ENCODE measurements at places on chromosomes 2 and 18.

DNA sequence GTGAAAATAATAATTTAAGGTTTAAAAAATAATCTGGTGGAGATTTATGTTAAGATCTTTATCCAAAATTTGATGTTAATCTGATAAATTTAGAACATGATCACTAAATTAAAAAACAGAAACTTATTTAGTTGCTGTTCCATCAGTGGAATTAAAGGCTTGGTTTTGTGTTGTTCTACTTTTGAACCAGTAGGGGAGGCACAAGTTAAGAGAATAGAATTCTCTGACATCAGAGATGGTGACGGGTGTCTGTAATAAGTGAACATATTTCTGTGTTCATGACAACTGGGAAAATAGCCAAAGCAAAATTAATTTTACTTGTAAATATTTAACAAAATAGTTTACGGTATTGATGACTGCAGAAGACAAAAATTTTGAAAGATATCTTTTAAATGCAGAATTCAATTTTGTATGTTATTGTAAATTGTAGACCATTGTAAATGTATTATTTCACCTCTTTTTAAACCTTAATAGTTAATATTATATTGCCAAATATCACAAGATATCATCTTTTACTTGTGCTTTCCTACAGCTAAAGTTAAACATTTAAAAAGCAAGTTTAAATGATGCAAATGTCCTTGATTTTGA is 106.0 kb downstream of the UBR3 start:
- peak; percentile 66 for DNase-seq

DNA sequence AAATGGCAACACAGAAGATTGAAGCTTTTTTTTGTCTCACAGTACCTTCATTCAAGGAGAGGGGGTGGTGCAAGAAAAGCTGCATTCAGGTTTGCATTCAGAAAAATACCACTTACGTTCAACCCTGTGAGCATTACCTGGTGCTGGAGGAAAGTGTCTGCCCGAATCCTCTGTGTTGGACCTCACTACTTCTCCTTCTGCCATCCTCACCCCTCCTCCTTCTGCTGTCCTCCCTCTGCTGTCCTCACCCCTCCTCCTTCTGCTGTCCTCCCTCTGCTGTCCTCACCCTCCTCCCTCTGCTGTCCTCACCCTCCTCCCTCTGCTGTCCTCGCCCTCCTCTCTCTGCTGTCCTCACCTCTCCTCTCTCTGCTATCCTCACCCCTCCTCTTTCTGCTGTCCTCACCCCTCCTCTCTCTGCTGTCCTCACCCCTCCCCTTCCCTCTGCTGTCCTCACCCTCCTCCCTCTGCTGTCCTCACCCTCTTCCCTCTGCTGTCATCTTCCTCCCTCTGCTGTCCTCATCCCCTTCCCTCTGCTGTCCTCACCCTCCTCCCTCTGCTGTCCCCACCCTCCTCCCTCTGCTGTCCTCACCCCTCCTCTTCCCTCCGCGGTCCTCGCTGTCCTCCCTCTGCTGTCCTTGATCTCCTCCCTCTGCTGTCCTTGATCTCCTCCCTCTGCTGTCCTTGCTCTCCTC is 11.3 kb downstream of the GAD1 start:
- DNase-seq: no peak

DNA sequence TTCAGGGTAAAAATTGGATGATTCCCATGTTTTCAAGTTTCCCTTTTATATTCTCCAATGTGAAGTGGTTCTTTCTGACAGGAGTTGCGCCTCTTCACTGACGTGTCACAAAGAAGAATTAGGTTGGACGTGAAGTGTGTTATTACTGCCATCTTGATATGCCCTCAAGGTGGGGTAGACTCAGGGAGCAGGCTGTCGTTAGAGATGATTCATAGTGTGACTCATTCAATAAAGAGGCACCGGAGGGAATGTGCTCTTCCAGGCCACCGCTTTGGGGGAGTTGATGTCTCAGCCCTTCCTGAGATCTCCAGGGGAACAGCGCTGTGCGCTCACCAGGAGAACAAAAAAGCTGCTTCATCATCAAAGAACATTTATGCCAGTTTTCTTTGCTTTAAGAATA is 3.6 kb upstream of the DGKD start:
- peak; percentile 81 for DNase-seq

DNA sequence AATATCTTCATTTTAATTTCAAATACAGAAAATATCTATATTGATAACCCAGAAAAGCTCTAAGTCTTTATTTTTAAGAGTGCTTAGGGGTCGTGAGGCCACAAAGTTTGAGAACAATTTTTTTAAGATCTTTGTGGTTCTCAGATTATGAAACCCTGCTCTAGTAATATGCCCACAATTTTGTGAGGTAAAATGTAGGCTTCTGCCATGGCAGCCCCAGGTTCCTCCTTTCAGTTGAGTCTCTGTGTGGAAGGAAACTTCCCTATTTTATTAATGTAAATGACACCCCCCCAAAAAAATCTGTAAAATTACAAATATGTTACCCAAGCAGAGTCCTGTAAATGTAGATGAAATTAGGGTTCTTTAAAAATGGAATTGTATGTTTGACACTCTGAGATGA is 600.5 kb downstream of the SATB2 start:
- DNase-seq: no peak

DNA sequence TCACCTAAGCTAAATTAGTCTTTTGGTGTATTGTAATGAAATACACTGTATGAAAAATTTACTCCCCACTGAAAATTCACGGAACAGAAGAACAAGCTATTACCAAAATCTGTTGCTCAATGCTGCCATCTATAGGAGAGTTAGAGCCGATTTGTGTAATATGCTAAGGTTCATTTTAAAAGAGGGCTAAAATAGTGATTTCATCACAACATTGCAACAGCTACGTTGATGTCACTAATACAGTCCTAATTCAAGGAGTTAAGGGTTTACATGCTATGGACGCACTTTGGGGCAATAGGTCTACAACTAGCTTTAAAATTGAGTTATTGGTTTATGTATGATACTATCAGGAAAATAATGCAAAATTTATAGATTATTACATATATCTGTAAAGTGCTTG is 3.0 kb upstream of the IRS1 start:
- peak; percentile 48 for DNase-seq

- DNase-seq: no peak
Observed at GRCh38 chr2:220293966-220294365, 666.5 kb downstream of the SLC4A3 start.

DNA sequence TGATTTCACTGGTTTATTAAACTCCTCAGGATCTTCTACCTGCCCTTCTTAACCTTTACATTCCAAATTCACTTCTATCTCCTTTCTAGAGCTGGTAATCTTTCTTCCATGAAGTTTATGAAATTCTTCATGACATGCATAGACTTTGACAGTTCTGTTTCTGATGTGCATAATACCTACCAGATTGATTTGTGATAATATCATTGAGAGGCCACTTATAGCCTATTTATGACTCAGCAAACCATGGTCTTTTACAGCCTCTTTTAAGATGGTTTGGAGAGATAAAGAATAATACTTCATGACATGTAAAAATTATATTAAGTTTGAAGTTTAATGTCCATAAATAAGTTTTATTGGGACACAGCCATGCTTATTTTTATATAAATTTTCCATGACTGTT is 14.0 kb downstream of the SCN2A start:
- no peak for DNase-seq

GRCh38 chr2:68292108-68292710 is 27.5 kb downstream of the CNRIP1 start:
- peak; percentile 68 for DNase-seq

DNA sequence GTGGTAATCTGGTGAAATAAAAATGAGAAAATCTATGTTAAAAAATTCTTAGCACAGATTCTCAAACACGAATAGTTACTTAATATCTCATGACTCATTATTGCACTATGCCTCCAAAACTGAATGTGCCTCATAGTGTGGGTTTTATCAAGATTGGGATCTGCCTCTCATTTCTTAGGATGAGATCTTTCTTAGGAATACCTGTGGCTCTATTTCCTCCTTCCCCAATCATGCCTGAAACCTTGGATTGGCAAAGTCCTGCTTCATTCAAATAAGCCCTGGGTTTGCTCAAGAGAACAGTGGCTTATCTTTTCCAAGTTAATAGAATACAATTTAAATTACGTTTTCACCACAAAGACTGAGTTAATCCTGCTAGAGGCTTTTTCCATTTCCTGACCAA is 100.3 kb downstream of the DPP10 start:
- DNase-seq: no peak

DNA sequence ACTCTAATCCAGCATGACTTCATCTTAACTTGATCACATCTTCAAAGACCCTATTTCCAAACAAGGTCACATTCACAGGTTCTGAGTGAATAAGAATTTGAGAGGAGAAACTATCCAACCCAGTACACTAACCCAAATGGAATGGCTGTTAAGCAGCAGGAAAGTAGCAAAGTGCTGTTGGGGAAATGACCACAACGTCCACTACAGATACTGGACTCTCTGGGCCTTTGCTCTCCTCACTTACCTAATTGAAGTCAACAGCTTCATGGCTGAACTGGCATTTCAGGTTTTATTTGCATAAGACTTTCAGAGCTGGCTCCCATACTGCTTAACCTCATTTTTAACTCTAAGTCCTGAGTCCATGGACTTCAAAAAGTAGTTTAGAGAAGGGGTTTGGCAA is 38.0 kb upstream of the ACVR2A start:
- no peak for DNase-seq

GRCh38 chr2:54845514-54845913 is 122.1 kb downstream of the EML6 start:
- no peak for DNase-seq

GRCh38 chr2:178199334-178199733 is 5.0 kb downstream of the OSBPL6 start:
- no peak for DNase-seq

DNA sequence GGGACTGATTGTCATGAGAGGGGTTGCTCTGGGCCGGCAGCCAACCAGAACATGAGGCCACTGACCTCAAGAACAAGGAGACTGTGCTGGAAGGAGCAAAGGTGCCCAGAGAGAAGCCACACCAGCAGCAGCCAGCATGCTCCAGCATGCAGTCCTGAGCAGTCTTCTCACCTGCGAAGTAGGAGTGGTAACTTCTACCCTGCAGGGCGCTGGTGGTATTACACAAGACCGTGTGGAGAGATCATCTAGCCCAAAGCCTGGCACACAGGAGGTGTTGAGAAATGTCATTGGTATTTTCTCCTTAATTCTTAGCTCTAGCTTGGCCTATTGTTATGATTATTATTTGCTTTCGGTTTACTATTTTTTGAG is 132.7 kb downstream of the TSN start:
- DNase-seq: peak; percentile 47

GRCh38 chr2:60341151-60341550 is 212.3 kb downstream of the BCL11A start:
- DNase-seq: no peak

GRCh38 chr2:3637692-3638455 is 20.1 kb upstream of the ALLC start:
- no peak for DNase-seq

GRCh38 chr2:43493954-43494353 is 101.9 kb downstream of the THADA start:
- DNase-seq: no peak

Measured in K562 (cell line).